Islet precursor cell (in vitro differentiated cells): ENCODE measurements at places on chromosomes 3 and 15.

GRCh38 chr15:65337436-65338070 lies 33.1 kb downstream of the RNU5B-1 start:
- no peak for DNase-seq

GRCh38 chr15:78708713-78709260 lies 67.8 kb upstream of the CHRNB4 start:
- no peak for DNase-seq

DNA sequence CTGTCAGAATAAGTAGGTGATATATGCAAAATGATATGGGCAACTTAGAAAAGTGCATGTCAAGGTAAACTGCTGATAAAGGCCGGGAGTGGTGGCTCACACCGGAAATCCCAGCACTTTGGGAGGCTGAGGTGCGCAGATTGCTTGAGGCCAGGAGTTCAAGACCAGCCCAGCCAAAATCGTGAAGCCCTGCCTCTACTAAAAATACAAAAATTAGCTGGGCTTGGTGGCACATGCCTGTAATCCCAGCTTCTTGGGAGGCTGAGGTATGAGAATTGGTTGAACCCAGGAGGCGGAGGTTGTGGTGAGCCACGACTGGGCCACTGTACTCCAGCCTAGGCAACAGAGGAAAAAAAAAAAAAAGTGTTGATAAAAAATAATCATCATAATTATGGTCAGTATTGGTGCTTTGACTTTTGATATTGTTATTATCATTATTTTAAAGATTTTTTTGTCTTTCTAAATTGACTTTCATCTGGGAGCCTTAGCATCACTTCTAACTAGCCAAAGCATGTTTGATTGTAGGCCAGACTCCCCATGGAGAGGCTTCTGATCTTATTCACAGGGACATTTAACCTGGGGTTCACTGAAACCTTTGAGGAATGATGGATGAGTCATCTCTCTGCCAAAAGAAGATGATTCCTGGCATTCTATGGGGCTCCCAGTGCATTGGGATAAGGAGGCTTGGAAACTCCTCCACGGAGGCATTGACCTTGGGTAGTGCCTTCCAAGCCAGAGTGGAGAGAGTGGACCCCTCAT lies 5.6 kb downstream of the ZBTB38 start:
- no peak for DNase-seq

DNA sequence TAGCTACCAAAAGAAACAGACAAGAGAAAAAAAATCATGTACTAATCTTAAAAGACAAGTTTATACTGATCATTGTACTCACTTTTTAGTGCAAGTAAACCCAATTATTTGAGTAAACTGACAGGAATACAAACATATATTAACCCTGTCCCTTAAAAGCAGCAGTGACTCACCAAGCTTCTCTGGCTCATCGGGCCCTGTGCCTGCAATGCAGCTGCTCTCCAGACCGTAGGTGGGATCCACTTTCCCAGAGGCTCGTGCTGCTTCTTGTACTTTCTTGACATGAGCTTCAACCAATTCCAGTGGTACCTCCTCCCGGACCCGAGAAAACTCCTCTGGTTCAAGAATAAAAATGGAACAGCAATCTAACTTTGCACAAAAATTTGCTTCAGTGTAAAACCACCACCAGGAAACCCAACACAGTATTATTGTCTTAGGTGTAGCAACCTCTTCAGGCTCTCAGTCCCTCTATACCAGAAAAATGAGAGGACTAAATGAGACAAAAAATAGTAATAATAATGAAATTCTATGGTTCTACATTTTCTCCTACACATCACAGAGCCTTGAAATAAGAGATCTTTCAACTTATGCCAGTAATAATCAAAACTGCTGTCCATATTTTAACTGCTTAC lies 82.6 kb upstream of the CSPG5 start:
- DNase-seq, result peak; percentile 55

DNA sequence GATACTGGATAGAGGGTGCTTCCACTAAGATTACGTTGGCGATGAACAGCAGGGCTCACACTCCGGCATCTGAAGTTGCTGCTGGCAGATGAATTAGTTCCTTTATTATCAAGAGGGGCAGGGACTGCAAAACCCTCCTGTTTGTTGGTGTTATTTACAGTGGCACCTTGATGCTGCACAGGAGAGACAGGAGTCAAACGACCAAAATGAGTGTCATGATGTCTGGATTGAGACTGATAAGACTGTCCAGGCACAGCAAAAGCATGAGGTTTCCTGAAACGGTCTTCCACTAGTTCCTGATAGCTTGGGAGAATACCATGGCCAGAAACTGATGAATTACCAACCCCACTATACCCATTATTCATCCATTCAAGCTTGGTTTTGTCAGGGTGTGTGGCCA lies 100.8 kb upstream of the NEDD4 start:
- no peak for DNase-seq

DNA sequence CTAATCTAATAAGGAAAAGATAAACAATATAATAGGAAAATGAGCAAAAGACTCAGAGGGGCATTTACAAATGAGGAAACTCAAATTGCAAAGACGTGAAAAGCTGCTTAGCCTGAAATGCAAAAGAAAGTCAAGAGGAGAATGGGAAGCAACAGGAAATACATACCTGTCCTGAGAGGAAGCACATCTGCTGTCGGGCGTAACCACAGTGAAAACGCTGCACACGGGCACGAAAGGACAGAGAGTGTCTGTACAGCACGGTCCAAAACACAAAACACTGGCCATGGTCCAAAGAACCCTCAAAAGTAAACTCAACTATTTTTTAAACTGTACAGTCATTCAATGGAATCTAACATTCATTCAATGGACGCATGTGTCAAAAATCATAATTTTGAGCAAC lies 100.6 kb downstream of the CHSY1 start:
- DNase-seq, result no peak

- DNase-seq, result peak; percentile 43
Observed at GRCh38 chr15:60373327-60373726, 24.5 kb downstream of the ANXA2 start.

DNA sequence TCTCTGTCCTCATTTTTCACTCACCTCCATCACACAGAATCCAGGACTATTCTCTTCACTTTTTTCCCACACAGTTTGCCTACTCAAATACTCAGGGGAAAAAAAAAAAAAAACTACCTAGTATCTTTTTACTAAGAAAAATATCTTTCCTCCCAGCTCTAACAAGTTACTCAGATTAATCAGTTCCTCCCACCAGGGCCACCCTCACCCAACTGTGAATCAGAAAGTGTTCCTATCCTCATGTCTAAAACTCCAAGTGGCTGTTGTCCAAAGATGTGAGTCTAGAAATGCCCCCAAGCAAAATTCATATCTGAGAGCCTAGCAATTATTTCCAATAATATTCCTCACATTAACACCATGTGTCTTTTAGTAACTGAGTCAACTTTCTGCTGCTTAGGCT lies 268.0 kb downstream of the ERC2 start:
- no peak for DNase-seq

- no peak for DNase-seq
Observed at GRCh38 chr3:123521179-123521969, 63.5 kb downstream of the HACD2 start.

DNA sequence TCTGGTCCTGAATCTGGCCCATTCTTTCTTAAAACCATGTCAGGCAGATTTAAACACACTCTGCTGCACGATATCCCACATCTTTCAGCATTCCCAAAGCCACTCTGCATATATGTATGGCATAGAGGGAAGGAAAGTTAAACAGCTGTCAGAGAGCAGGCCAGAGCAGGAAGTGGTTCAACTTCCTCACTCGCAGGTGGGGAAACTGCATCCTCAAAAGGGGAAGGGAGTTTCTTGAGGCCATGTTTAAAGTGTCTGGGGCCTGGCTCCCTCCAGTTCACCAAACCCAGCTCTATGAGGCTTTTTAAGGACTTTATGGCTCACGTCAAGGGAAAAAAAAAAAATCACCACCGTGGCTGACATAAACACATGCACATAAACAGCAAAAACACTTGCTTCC lies 123.1 kb downstream of the OPA1 start:
- no peak for DNase-seq
